Cardiac septum (tissue), 1 donor: ENCODE measurements at places on chromosomes 2 and 18. TPM values are rescaled to one million over a fixed set of nuclear protein-coding genes. Genes with fewer than 3 reads are reported as not detected.
A peak's percentile ranks its signal among the peaks of the same experiment; 100 is the strongest.

GRCh38 chr18:68766433-68766832, 31.4 kb upstream of the CCDC102B start:
- no peak for DNase-seq

GRCh38 chr2:216210701-216211540, 101.8 kb downstream of the XRCC5 start:
- DNase-seq, result no peak

DNA sequence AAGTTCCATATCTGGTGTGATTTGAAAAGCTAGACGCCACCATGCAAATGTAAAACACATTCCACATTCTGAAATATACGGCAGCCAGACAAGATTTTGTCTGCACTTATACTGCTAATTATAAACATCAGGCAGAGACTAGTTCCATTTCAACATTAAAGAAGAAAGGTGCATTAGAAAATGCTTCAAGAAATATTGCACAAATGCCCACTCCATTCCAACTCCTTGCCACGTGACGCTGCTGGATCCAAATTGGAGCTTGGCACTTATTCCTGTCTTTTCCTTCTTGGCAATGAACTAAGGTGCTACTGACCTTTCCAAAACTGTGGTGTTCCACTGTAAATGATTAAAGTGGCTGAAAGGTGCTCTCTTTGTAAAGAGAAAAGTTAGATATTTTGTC, 6.3 kb downstream of the COL6A3 start:
- DNase-seq, result no peak

- no peak for DNase-seq
These were observed 48.0 kb downstream of the TRABD2A start for GRCh38 chr2:84832772-84833461.

- no peak for DNase-seq
These were observed 897.2 kb downstream of the TSN start for GRCh38 chr2:122652670-122653069.

DNA sequence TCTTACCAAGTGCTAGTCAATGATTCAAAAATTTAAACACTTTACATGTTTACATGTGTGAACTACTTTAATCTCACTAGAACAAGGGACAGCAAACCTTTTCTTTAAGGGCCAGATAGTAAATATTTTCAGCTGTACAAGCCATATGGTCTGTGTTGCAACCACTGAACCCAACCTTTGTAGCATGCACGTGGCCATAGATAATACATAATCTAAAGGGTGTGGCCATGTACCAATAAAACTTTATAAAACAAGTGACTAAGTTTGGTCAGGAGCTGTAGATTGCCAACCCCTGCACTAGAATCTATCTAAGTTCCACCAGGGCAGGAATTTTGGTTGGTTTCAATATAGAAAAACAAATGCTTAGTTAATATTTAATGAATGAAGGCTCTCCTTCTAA, 18.4 kb upstream of the SPRED2 start:
- no peak for DNase-seq

- DNase-seq, result no peak
These were observed 787.6 kb upstream of the SALL3 start for GRCh38 chr18:78192054-78192453.

GRCh38 chr2:200189964-200190363, 116.5 kb upstream of the SPATS2L start:
- DNase-seq, result no peak

DNA sequence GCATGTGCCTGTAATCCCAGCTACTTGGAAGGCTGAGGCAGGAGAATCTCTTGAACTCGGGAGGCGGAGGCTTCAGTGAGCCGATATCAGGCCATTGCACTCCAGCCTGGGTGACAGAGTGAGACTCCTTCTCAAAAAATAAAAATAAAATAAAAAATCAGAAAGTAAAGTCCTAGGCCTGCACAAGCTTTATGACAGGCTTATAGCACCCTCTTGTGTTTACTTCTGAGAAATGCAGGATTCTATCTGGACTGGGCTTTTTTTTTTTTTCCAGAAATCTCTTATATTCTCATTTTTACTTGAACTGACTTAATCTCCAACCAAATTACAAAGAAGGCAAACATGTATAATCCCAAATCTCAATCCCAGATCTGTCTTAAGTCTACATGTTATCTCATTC, 26.1 kb upstream of the REG3G start:
- DNase-seq, result no peak

DNA sequence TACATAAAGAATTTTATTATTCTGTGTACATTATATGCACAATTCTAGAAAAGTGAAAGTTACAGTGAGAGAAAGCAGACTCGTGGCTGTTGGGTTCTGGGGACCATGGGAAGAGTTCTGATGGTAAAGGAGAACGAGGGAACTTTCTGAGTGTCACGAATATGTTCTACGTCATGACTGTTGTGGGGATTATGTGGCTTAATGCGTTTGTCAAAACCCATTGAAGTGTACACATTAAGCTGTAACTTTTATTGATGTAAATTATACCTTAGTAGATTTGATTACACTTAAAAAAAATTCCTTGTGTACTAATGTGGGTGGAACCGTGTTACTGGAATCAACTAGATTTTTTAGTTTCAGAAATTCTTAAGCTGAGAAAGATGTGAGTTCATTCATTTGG, 426.1 kb downstream of the DSC3 start:
- DNase-seq, result no peak

DNA sequence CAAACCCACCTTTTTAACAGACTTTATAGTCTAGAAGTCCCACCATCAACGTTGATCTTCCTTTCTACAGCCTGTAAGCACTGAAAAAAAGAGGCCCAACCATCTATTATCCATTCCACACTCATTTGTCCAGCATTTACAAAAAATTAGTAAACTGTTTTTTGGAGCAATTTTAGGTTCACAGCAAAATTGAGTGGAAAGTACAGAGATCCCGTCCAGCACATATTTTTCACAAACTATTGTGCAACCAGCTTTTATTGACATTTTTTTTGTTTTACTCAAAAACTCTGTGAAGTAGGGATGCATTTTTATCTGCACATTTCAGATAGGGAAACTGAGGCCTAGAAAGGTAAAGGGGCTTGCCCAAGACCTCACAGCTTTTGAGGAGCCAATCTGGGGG, 68.6 kb downstream of the TNP1 start:
- DNase-seq, result no peak

DNA sequence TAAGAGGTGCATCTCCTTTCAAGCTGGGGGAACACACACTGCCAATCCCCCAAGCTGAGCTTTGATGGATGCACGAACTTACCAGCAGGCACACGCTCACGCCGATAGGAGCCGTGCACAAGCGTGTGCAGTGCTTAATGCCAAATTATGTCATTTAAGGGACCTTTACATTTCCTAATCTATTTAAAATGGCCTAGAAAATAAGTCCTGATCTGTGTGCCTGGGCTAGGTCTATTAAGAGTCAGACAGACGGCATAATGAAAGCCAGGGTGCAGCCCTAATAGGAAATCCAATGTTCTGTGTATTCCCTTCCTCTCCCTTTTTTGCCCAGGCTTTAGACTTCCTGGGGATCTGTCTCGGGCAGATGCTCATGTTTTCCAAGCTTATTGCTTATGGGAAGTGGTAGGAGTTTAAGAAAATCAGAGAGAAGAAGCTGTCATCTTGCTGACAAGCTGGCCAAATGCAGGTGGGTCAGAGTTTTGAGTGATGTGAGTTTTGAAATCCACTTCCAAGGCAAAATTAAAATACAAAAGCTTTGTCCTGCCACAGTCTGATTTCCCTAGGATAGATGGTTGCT, 142.6 kb downstream of the MYT1L start:
- DNase-seq, result no peak

DNA sequence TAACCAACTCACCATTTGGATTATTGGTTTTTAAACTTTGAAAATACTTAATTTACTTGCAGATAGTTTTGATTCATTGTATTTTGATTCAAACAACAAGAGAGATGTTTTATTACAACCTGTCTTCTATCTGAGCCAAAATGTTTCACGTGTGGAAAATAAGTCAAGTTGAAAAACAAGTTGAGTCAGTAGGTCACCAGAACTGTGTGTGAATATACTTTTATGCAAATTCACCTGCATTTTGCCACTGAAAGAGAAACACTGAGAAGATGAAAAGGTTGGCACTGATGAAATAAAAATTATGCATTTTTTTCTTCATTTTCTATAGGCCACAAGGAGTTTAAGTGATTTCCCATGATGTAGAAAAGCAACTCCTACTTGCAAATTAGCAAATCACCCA, 68.3 kb downstream of the ICOS start:
- no peak for DNase-seq

DNA sequence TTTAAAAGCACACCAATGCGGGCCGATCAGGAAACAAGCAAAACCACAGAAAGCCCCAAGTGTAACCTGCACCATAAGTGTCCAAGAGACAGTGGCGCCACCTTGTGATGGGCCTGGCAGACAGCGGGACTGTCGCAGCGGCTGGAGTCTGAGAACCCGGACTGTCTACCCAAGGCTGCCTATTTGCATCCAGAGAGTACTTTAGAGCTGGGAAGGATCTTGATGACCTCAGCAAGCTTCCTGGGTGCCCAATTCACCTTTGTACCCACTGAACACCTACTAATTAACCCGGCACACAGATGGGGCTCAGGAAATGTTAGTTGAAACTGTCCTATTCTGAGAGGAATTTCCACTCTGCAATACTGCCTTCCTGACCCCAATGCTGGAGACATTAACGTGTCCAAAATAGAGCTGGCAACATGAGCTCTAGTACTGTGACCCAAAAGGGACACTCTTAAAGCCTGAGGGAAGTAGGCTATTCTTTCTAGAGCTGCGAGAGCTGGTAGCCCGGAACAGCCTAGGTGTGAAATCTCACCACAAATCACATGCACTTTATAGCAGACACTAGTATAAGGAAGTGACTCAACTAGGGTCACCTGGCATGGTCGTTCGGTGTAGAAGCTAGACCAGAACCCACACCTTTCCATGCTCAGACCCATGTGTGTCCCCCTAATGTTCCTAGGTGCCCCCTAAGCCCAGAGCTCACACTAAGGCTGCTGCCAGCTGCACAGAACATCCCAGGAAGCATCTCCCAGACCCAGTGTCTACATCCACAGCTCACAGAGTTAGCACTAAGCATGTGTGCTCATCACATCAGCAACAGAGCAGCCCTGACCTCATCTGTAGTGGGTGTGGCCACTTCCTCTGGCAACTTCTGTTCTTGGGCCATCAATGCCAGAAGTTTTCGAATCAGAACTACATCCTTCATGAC, 25.4 kb downstream of the POLR1A start:
- peak; percentile 91 for DNase-seq

GRCh38 chr18:3012136-3013023, 564 bp downstream of the LPIN2 start:
- peak; percentile 81 for DNase-seq

DNA sequence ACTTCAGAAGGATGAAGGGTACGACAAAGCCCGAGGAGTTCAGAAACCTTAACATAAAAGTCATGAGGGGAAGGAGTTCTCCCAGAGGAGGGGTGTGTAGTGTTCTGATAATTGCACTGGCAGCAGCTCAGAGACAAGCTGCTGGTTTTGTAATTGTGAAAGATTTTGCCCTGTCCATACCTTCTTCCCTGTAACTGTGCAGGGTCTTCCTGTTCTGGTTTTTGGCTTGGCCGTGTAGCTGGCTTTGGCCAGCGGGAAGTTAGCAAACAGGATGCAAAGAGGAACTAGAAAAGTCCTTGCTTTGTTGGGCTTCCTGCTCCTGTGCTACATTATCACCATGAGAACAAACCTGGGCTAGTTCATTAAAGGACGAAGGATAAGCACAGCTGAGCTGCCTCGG, 160.8 kb downstream of the LPIN1 start:
- no peak for DNase-seq

DNA sequence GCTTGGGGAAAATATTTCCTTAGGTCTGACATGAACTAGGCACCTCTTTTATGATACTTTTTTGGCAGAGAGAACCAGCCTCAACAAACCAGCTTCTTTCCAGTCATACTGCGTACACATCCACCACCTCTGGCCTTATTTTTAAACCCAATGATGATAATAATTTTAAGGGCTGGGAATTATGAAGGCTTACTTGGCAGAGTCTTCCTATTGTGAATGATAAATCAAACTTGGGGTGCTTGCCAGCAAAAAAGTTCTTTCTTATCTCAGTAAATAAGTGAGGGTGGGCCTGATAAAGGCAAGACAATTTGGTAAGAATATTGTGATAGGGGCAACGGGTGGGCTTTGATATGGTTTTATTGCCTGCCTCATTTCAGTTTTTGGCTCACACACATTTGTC, 1230.2 kb upstream of the ZEB2 start:
- no peak for DNase-seq

DNA sequence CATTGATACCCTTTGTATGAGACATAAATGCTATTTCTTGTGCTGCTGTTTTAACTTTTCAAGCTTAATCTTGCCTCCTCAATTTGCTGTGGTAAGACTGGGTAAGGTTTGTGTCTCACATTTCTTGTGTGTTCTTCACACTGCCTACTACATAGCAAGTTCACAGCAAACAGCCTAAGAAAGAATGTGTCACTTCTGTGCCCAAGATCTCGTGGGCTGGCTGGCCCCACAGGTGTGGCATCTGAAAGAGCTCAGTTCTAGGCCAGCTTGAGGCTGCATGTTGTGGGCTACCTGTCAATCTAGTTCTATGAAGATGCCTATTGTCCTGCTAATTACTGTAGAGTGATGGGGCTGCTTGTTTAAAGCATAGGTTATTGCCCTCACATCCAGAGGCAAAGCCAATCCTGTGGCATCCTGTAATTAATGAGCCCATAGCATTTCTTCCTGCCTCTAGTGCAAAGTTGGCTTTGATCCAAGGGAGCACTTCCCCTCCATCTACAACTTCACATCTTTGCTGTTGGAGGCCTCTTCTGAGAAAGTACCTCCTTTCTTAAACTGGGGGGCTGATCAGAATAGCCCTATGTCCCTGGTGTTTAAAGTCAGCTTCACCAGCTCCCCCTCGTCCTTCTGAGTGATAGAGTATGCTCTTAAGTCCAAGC, 40.9 kb upstream of the ASPRV1 start:
- no peak for DNase-seq

DNA sequence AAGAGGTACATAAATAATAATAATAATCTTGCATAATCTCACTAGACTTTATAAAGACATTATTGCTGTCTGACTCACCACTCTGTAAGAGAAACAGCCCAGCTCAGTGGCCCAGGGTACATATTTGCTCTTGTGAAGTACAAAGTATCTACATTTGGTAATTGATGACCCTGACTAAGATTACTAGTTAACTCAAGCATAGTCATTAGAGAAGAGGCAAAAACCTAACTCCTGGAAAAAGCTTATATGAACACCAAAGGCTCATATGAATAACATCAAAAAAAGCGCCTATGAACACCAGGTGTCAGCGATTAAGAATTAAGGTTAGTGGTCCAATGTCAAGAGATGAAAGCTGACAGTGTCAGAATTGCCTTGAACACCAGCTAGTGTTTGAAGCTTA, 38.4 kb downstream of the RAD51AP2 start:
- no peak for DNase-seq

Gene NPHP1
- 4.8 TPM for total RNA-seq

Gene NRP2
- total RNA-seq, result 11.7 TPM

Gene FAM110C
- total RNA-seq, result 4.0 TPM
